ENCODE measurements at places on chromosomes 5 and 9.

- no peak for DNase-seq
Observed at GRCh38 chr9:116165912-116166311, 12.3 kb downstream of the PAPPA start.

DNA sequence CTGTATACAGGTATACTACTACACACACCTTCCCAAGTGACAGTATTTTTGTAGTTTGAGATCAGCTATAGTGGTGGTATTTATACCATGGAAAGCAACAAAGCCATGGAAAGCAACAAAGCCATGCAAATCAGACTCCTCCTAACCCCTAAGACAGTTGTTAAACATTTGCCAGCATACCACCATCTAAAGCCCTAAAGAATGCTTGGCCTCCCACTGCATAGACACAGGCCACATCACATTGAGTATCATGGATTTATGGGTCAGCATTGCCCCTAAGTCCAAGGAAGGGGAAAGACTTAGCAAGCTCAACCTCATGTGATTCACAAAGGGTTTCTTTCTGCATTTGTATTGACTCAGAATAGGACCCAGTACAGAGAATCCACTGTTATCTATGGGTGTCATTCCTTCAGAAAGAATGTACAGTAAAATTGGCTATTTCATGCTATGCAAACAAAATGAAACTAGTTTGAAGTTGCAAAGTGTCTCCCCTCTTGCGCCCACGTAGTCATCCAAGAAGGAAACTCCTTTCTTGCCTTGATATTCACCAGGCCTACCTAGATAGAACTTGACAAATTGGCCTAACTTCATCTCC lies 70.4 kb upstream of the IQGAP2 start:
- no peak for DNase-seq

- DNase-seq, result no peak
Observed at GRCh38 chr9:89037346-89037745, 46.1 kb downstream of the S1PR3 start.

DNA sequence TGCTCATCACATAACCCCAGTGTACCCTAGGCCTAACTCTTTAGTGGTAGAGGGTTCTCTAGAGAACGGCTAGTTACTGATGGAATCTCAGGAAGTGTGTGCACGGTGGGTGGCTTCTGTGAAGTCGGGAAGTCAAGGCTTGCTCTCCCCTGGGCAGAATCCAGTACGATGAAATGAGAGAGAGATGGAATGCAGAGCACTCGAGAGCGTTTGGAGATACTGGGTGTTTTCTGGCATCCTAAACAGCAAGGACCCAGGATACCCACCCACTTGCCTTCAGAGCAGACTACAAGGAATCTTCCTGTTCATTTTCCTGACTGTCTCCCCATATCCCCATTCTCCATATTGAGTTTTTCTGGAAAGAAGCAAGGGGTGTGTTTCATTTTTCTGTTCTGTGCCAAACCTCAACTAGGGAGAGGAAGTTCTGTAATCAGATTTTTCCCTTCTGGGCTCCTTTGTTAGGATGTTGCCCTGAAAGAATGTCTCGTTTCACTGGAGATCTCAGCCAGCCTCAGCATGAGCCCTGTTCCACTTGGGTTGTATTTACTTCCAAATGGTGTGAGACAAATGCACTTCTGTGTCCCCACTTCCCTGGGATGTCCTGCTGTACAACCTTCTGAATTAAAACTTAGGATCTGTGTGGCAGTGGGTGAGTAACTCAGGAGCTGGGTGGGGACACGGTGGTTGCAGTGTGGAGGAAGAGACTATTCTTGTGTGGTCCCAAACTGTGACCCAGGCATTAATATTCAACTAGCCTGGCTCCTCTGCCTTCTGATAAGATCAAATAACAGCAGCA lies 108.9 kb upstream of the SPRY4 start:
- no peak for DNase-seq

Data from HCT116 (cell line).